ENCODE measurements at places on chromosomes 11 and 22. TPM values are rescaled to one million over a fixed set of nuclear protein-coding genes. Genes with fewer than 3 reads are reported as not detected.
A peak's percentile ranks its signal among the peaks of the same experiment; 100 is the strongest.

- DNase-seq: peak; percentile 53
These were observed 802 bp downstream of the TENM4 start for GRCh38 chr11:79439886-79440570.

DNA sequence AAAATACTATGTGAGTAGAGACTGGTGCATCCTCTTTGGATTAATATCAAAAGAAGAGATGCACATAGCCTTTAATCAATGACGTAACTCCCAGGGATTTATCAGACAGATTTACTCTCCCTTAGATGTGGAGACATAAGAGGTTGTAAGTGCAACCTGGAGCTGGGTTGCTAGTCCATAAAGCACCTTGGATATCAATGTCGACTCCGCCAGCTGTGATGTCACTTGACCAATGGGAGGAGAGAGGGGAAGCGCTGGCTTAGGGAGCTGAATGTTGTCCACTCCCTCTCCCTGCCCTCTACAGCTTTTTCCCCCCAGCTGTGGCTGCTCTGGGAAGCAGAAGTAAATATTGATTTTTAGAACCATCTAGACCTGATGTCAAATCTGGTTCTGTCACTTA, 28.9 kb upstream of the TMEM86A start:
- no peak for DNase-seq

Gene INTS4
- total RNA-seq: 69.6 TPM

Gene CALCB
- total RNA-seq: not detected

Gene SERPIND1
- 0.39 TPM for total RNA-seq

- no peak for DNase-seq
These were observed 12.9 kb downstream of the RTN4R start for GRCh38 chr22:20254975-20255946.

Gene UPB1
- 2.2 TPM for total RNA-seq

GRCh38 chr22:44202261-44202789, 21.6 kb downstream of the PARVG start:
- DNase-seq: no peak

DNA sequence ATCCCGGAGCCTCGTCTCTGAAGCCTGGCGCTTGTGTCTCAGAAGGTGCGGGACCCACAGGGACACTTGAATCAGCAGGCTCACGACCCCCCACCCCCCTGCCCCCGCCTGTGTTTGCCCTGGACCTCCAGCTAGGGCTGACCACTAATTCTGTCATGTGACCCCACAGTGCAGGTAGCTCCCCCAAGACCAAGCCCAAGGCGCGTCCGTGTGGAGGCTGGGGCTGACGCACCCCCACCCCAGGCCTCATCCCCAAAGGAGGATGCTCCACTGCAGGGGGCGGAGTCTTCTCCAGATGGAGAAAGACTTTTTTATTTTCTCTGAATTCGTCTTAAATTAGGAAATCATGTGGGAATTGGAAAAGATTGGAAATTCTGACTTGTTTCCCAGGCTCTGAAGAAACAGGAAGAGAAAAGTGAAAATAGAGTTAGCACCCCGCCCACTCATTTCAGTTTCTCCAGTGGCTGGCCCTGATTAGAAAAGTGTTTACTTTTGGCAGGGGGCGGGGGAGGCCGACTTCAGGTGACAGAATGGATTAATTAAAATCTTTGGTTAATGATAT, 1.0 kb upstream of the RELA start:
- peak; percentile 70 for DNase-seq

GRCh38 chr11:61116426-61117167, 14.3 kb downstream of the CD5 start:
- no peak for DNase-seq

DNA sequence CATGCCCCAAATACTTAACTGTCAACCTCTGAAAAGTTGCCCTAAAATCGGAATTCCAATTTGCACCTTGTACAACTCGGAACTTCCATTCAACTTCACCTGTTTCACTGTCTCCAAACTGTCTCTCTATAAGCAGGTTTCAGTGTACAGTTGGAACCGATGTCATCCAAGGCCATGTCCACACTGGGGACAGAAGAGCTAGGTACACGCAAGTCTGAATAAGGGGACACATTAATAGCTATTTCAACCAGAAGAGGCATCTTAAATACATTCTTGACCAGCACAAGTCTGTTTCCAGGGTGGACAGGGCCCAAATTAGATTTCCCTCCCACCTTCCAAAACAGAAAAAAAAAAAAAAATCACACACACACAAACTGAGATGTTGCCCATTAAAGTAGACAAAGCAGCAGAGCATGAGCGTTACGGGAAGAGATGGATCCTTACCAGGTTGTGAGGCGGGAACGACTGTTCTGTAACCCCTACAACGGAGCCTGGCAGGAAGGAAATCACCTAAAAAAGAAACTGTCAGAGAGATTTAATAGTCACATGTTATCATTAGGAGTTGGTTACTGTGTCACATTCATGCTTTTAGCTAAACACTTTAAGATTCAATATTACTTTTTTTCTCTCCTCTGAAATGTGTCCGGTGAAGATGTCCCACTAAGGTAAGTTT, 1.7 kb downstream of the CREBZF start:
- DNase-seq: no peak

Gene KRTAP5-8
- total RNA-seq: not detected

Gene IFITM5
- total RNA-seq: not detected

- DNase-seq: no peak
These were observed 24.2 kb upstream of the TMEM123 start for GRCh38 chr11:102476812-102477211.

- no peak for DNase-seq
These were observed 722.2 kb upstream of the TENM4 start for GRCh38 chr11:80163011-80163410.

GRCh38 chr11:9462806-9463537, 2.2 kb downstream of the ZNF143 start:
- DNase-seq: no peak

Gene NNMT
- total RNA-seq: 86.4 TPM

DNA sequence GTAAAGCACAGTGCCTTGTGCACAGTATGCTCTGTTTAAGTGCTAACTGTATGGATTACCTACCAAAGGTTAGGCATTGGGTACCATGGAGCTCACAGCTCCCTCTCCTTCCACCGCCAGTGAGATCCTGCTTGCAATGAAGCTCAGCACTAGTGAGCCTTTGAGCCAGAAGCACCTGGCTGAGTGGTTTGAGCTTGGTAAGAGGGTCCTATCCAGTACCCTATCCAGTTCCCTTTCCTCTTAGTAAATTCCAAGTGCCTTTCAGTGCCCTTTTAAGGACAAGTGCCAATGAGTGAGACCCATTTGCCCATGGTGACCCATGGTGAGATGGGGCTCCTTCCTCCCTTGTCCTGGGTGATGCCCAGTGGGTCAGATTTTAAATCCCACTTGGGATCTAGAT, 43.1 kb upstream of the NAV2 start:
- DNase-seq: no peak

Gene C11orf91
- total RNA-seq: 0.22 TPM

- no peak for DNase-seq
These were observed 203.8 kb downstream of the DLG2 start for GRCh38 chr11:85423316-85423715.

Gene OR52N4
- total RNA-seq: not detected

GRCh38 chr11:128741511-128741910, 47.6 kb downstream of the FLI1 start:
- DNase-seq: no peak

Gene CBX7
- total RNA-seq: 30.3 TPM

Gene DERL3
- total RNA-seq: 0.61 TPM

Gene MMP1
- total RNA-seq: not detected

Gene MAPK8IP2
- total RNA-seq: 30.1 TPM

DNA sequence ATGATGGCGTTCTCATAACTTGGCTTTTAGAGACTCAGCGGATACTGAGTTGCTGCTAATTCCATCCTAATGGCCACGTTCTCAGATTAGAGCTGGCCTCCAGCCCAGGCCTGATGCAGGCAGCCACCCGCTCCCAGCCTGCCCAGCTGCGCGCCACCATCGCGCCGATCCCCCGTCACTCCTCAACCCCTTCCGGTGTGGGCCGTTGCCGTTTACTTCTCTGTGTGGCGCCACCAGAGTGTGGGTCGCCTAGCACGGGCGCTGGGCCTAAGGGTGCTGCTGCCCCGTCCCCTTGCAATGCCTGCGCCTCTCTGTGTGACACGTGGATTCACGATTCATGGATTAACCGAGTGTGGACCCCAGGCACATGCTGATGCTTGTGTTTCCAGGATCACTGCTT, 1116.0 kb downstream of the BRD1 start:
- no peak for DNase-seq

GRCh38 chr11:128624269-128625175, 37.2 kb upstream of the ETS1 start:
- DNase-seq: no peak

GRCh38 chr11:64165481-64165841, 452 bp downstream of the MACROD1 start:
- DNase-seq: no peak

GRCh38 chr22:36734171-36735058, 30.9 kb upstream of the CACNG2 start:
- peak; percentile 51 for DNase-seq

GRCh38 chr11:112925516-112926310, 35.5 kb upstream of the NCAM1 start:
- no peak for DNase-seq

Gene CARD18
- total RNA-seq: not detected

DNA sequence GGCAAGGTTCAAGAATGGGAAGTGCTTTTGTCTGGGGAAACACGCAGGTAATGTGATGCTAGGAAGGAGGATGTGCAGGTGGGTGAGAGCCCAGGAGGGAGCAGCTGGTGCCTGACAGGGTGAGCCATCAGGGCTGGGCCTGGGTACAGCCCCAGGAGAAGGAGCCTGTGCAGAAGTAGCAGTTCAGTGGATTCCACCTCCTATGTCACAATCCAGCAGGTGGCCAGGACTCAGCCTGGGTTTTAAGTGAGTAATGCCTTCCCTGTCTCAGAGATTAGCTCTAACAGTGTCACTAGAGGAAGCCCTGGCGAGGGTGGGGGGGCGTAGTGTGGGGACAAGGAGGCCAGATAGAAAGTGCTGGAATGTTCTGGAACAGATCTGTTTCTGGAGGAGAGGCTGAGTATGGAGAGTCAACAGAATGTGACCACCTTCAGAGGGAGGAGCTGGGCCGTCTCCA, 8.1 kb downstream of the RIC8A start:
- no peak for DNase-seq

Gene KCNJ4
- total RNA-seq: 0.35 TPM

- DNase-seq: no peak
These were observed 36.9 kb downstream of the GALNT18 start for GRCh38 chr11:11584937-11585336.

Gene CHKB
- total RNA-seq: 88.4 TPM

DNA sequence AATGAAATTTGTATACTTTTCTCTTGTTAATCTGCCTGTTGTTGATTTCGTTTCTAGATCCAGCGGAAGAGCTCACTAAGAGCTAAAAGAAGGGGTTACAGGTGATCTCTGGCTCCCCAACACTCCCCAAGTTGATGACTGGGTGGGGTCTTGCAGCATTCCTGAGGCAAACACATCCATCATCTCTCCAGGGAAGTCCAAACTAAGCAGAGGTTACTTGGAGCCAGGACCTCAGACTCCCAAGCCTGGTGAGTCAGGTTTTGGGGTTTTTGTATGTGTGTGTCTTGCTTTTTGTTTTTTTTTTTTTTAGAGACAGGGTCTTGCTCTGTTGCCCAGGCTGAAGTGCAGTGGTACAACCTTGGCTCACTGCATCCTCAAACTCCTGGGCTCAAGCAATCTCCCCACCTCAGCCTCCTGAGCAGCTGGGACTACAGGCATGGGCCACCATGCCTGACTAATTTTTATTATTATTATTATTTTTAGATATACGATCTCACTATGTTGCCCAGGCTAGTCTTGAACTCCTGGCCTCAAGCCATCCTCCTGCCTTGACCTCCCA, 11.5 kb upstream of the RPS3 start:
- no peak for DNase-seq

Gene BDNF
- 0.19 TPM for total RNA-seq

- no peak for DNase-seq
These were observed 68.9 kb upstream of the GNAZ start for GRCh38 chr22:23001463-23001862.

- no peak for DNase-seq
These were observed 21.9 kb upstream of the LYVE1 start for GRCh38 chr11:10590218-10590915.

DNA sequence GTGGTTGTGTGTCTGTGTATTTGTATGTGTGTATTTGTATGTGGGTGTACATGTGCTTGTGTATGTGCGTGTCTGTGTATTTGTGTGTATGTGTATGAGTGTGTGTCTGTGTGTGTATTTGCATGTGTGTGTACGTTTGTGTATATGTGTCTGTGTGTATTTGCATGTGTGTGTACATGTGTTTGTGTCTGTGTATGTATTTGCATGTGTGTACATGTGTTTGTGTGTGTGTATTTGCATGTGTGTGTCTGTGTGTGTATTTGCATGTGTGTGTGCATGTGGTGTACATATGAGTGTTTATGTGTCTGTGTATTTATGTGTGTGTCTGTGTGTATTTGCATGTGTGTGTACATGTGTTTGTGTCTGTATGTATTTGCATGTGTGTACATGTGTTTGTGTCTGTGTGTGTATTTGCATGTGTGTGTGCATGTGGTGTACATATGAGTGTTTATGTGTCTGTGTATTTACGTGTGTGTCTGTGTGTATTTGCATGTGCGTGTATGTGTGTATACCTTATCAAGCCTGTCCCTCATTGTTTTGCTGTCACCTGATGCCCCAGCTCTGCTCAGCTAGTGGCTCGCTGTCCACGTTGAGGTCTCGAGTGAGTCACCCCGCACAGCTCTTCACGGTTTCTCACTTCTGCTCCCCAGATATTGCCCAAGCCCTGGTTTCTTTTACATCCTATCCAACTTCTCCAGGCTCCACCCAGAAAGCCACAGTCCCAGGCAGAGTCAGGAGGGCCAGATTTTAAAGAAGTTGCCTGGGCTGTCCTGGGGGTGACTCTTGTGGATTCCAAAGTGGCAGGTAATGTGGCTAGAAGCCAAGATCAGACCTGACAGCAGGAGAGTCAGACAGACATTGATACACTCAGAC, 15.2 kb downstream of the MB start:
- DNase-seq: peak; percentile 61

DNA sequence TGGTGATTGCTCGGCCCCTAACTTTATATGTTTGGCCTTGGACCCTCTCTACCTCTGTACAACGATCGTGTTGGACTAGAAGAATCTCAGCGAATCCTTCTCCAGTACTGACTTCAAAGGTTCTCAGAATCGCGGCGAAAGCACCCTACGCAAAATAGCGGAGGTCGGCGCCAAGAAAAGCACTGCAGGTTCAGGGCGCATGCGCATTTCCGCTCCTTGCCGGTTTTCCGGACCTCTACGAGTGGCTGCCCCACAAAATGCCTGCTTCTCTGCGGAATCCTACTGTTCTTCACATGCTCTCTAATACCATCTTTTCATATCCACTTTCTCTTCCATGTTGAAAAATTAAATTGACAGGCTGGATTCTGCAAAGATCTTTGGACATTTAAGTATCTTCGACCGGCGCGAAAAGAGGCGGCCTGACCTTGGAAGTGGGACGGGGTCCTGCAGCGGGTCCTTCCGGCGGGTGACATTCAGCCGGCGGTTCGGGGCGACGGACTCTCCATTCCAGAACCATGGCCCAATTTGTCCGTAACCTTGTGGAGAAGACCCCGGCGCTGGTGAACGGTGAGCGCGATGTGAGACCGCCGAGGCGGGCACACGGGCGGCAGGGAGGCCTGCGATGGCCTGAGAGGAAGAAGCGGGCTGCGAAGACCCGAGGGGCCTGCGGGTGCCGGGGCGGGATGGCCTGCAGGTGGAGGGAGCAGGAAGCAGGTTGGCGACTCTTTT, at the start of gene ATP5MG:
Gene ATP5MG, plus strand, starts transcription at position 456 of the 729 bp plus-strand sequence. Its CDS starts 60 bp downstream, at position 516.
- DNase-seq: peak; percentile 92
